ENCODE measurements at places on chromosomes 1 and 21. TPM values are rescaled to one million over a fixed set of nuclear protein-coding genes. Genes with fewer than 3 reads are reported as not detected.

DNA sequence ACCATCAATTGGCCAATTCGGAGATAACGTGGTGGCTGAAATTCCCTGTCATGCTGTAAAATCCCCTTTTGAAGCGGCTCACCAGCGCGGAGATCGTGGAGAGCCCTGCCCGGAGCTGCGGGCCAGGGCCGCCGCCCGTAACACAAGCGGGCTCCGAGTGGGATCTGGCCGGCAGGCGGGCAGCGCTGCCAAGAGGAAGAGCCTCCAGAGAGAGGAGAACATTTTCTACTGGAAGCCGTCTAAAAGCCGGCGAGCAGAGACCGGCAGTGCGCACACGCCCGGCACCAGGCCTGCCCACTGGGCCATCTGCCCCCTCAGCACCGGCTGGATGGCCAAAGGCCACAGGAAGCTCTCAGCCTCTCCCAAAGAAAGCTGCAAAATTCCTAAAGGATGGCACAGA, 15.5 kb downstream of the SSBP3 start:
- peaks cover 2% of the 10 kb centered on the region for H3K4me1 ChIP-seq
- DNase-seq: no peak
- H3K4me3 ChIP-seq: no peak overlapping the region
- peaks cover 57% of the 10 kb centered on the region for H3K36me3 ChIP-seq
- H3K27me3 ChIP-seq: no peaks in the 10 kb centered on the region

DNA sequence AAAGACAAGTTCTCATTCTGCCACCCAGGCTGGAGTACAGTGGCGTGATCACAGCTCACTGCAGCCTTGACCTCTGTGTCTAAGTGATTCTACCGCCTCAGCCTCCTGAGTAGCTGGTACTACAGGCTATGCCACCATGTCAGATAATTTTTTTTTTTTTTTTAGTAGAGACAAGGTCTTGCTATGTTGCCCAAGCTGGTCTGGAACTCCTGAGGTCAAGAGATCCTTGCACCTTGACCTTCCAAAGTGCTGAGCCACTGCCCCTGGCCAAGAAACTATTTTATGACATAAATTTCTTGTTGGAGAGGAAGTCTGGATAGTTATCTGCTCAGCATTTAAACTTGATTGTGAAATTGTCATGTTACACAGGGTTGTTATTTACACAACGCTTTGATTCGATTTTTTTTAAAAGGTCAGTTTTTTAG, 2.1 kb downstream of the SCCPDH start:
- H3K4me1 ChIP-seq: no peaks in the 10 kb centered on the region
- no peak for DNase-seq

DNA sequence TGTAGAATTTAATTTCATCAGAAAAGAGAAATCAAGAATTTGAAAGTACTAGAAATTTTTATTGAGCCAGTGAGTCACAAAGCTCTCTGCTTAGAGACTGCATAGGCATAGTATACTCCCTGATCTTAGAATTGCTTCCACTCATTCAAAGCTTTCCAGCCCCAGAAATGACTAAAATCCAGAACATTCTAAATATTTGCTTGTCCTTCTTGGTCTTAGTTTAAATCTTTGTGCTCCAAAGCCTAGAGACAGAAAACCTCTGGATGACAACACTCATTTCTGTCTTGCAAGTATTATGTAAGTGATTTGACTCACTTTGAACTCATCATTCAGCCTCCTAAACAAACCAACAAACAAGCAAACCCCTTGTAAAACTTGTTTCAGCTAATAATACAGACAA, 74.2 kb downstream of the PTPRC start:
- no peaks in the 10 kb centered on the region for H3K27me3 ChIP-seq
- DNase-seq: no peak
- H3K4me3 ChIP-seq: no peak overlapping the region

GRCh38 chr1:5765997-5766913, 226.0 kb downstream of the NPHP4 start:
- DNase-seq: no peak
- peak overlapping the region; percentile 57 for H3K4me3 ChIP-seq
- no peak overlapping the region for H3K27ac ChIP-seq
- H3K27me3 ChIP-seq: no peaks in the 10 kb centered on the region
- H3K36me3 ChIP-seq: peaks cover 4% of the 10 kb centered on the region
- peaks cover 9% of the 10 kb centered on the region for H3K4me1 ChIP-seq

DNA sequence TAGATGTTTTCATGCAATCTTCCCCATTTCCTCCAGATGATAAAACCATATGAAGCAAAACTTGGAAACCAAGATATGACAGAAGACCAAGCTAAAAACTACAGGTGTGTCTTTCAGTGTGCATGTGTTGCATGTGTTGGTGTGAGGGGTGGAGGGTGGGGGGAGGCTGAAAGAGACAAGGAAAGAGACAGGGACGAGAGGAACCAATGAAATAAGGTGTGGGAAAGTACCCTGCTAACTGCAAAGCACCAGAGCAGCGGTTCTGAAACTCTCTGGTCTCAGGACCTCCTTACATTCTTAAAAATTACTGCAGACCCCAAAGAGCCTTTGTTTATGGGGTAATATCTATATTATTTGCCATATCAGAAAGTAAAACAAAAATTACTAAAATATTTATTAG, 87.4 kb upstream of the HIVEP3 start:
- H3K27me3 ChIP-seq: no peaks in the 10 kb centered on the region
- no peak overlapping the region for H3K4me3 ChIP-seq
- H3K27ac ChIP-seq: no peak overlapping the region

KIAA0040 gene
- 5.0 TPM for total RNA-seq

- DNase-seq: no peak
- no peaks in the 10 kb centered on the region for H3K27me3 ChIP-seq
- no peak overlapping the region for H3K4me3 ChIP-seq
- H3K36me3 ChIP-seq: no peaks in the 10 kb centered on the region
- H3K4me1 ChIP-seq: no peaks in the 10 kb centered on the region
- H3K27ac ChIP-seq: no peak overlapping the region
These were observed 64.9 kb downstream of the KIFAP3 start for GRCh38 chr1:170009551-170009950.

DNA sequence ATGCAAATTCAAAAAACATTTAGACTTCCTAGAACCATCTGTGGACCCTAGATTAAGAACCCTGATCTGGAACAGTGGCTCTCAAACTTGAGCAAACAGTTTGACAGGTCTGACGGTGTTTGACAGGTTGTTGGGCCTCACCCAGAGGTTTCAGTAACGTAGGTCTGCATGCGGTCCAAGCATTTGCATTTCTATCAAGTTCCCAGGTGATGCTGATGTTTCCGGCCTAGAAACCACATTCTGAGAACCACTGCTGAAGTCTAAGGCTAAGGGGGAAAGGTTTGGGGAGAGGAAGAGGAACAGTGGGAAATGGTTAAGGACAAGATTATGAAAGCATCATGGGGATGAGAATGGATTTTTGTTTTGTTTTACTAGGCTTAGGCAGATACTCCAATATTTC, 48.6 kb downstream of the MDM4 start:
- H3K4me1 ChIP-seq: peaks cover 6% of the 10 kb centered on the region
- H3K27ac ChIP-seq: no peak overlapping the region
- no peak overlapping the region for H3K4me3 ChIP-seq
- H3K27me3 ChIP-seq: no peaks in the 10 kb centered on the region

- H3K4me3 ChIP-seq: peak overlapping the region; percentile 78
- H3K27me3 ChIP-seq: peaks cover 34% of the 10 kb centered on the region
- H3K36me3 ChIP-seq: peaks cover 8% of the 10 kb centered on the region
- peak overlapping the region; percentile 15 for H3K27ac ChIP-seq
- DNase-seq: peak; percentile 66
These were observed 569 bp downstream of the ATF3 start for GRCh38 chr1:212608959-212609700.

DNA sequence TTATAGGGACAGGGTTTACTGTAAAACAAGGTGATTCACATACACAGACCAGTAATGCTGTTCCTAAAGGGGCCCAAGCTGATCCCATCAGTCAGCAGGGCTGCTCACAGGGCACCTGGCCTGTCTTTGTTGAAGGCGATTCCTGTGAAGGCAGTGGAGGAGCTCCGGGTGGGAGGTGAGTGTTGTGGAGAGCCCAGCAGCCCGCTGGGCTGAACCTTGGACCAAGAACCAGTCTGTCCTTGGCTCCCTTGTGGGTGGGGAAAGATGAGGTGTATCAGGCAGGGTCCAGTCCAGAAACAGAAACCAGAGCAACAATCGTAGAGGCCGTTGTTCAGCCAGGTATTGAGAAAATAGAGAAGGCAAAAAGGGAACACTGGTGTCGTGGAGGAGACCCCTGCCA, 12.5 kb downstream of the PDXK start:
- no peak overlapping the region for H3K4me3 ChIP-seq
- DNase-seq: no peak
- no peaks in the 10 kb centered on the region for H3K36me3 ChIP-seq
- H3K27me3 ChIP-seq: no peaks in the 10 kb centered on the region

GRCh38 chr1:226985239-226985838, 45.2 kb downstream of the COQ8A start:
- H3K4me1 ChIP-seq: no peaks in the 10 kb centered on the region
- H3K27me3 ChIP-seq: no peaks in the 10 kb centered on the region
- H3K36me3 ChIP-seq: peaks cover 24% of the 10 kb centered on the region
- no peak overlapping the region for H3K4me3 ChIP-seq

DNA sequence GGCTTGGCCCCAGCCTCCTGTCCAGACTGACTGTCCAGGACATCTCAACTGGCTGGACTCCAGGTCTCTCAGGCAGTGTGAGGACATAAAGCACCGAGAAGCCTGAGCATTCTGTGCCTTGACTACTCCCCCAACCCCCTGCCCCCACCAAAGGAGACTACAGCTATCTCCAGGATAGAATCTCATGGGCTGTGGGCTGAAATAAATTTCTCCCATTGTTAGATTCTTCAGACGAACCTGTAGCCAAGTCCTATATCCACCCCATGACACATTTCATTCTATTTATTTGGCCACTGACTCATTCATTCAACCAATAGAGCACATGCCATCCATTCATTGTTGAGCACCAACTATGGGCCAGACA, 11.4 kb downstream of the VWA5B1 start:
- H3K4me1 ChIP-seq: no peaks in the 10 kb centered on the region
- H3K27ac ChIP-seq: no peak overlapping the region
- no peaks in the 10 kb centered on the region for H3K36me3 ChIP-seq
- DNase-seq: no peak

TMEM269 gene
- total RNA-seq: 0.44 TPM

GRCh38 chr1:226121587-226122400, 59.3 kb downstream of the H3-3A start:
- H3K4me3 ChIP-seq: peak overlapping the region; percentile 81
- peak; percentile 92 for DNase-seq
- H3K36me3 ChIP-seq: peaks cover 2% of the 10 kb centered on the region
- no peaks in the 10 kb centered on the region for H3K27me3 ChIP-seq
- H3K27ac ChIP-seq: no peak overlapping the region

DNA sequence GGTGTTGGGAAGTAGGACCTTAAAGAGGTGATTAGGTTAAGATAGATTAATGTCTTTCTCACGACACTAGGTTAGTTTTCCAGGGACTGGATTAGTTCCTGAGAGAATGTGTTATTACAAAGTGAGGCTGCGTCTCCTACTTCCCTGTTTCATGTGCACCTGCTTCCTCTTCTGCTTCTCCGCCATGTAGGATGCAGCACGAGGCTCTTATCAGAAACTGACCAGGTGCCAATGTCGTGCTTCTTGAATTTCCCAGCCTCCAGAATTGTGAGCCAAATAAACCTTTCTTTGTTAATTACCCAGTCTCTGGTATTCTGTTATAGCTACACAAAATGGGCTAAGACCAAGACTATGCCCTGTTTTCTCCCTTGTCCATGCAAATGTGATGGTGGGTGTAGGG, 152.2 kb upstream of the LMO4 start:
- H3K27me3 ChIP-seq: no peaks in the 10 kb centered on the region
- DNase-seq: no peak
- no peak overlapping the region for H3K4me3 ChIP-seq
- no peaks in the 10 kb centered on the region for H3K36me3 ChIP-seq
- no peak overlapping the region for H3K27ac ChIP-seq

Data from H9 (cell line).